Germinal center (tissue), 1 donor: ENCODE measurements at places on chromosomes 7 and 10.

DNA sequence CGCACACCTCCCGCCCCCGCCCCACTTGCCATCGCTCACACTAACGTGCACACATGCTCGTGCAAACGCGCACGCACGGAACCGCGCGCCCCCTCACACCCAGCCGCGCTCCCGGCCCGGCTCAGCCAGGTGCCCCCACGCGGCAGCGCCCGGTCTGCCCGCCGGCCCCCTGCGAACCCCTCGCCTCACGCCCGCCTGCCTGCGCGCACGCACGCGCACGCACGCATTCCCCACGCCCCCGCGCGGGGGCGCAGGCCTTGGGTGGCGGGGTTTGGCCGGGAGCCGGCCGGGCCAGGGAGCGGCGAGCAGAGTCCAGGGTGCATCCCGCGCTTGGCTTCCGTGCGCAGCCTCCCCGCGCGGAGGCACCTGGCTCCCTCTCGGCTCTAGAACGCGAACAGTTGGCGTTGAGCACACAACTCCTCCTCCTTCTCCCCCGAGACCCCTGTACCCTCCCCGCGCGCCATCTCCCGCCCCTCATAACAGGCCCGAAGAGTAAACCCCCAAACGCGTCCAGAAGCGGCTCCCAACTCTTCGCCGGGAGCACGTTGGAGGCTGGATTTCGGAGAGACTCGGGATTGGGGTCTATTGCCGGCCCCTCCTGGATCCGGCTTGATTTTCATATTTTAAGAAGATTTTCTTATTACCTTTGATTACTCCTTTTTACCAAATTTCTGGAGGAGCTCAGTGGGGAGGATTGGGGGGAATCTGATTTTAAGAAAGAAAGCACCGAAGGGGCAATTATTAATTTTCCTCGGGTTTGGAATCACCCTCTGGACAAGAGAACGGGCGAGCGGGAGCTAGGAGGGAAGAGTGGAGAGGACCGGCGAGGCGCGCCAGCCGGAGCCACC is 527 bp upstream of the SORCS3 start:
- DNase-seq: no peak

DNA sequence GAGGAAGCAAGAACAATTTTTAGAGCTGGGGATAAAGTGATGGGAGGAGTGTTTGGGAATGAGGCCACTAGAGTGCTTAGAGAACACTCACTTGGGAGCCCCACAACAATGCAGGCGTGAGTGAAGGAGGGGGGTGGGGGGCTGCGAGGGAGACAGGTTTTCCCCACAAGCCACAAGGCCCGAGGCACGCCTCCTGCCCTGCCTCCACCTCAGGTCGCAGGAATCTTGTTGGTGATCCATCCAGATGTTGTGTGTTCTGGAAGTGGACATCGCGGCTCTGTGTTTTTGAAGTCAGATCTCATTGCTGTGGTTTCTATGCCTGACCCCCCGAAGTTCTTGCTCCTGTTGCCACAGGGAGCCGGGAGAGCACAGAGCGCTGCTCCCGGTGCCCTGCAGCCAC is 178.0 kb upstream of the BMPER start:
- no peak for DNase-seq

- DNase-seq: no peak
Measured at GRCh38 chr10:128894641-128895040, 572.4 kb upstream of the MGMT start.

DNA sequence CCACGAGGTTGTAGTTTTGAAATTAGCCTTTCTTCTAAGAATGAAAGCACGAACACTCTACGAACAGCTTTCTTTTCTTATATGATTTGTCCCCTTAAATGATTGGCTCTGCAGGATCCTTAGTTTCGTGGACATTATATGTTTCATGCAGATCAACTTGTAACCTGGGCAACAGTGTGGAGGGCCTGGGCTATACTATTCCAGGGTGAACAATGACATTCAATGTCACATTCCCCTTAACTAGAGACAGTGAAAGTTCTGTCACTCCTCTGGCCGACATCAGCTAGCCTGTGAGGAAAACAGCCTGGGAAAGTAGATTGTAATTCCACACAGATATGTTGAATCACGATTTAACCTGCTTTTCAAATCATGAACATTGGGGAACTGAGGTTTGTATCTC is 23.4 kb downstream of the TAS2R16 start:
- DNase-seq: no peak

DNA sequence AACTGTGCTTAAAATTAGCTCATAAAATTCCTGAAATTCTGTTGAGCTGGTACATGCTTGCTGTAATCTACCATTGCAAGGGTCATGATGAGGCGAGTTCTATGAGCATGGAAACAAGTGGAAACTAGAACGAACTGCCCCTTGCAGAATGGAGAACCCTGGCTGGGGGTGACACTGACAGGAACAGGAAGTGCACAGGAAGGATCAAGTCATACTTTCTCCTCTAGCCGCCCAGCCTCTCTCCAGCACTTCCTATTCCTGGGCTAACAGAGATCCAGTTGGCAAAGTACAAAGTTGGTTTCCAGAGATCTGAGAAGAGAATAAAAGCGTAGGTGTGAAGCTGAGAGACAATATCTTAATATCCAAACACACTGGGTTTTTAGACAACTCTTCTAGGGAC is 414.2 kb upstream of the PODXL start:
- no peak for DNase-seq

GRCh38 chr10:34155812-34156211 is 659.3 kb downstream of the PARD3 start:
- no peak for DNase-seq

DNA sequence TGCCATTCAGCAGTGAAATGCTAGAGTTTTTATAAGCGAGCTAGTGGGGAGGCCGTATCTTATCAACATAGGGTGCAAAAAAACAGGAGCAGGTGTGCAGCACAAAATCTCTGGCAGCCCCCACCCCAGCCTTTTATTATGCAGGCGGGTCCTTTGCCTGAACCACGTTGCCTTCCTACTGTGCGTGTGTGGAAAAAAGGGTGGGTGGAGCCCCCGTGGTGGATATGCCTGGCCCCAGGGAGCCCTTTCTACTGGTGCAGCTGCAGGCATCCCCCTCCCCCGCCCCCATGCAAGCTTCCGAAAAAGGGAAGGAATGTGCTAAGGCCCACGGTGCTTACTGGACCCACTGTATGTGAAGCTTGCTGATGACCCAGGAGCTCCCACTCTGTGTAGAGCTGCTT is 175.9 kb downstream of the USP6NL start:
- no peak for DNase-seq

GRCh38 chr10:12067336-12067735 is 1.4 kb upstream of the DHTKD1 start:
- no peak for DNase-seq

- DNase-seq: no peak
Measured at GRCh38 chr10:44383749-44384600, 922 bp downstream of the CXCL12 start.

- DNase-seq: no peak
Measured at GRCh38 chr10:27569946-27570345, 65.8 kb downstream of the RAB18 start.

- no peak for DNase-seq
Measured at GRCh38 chr10:47037654-47038425, 126.6 kb downstream of the PTPN20 start.
